Erythroblast (primary cell): ENCODE measurements at places on chromosomes 2 and 18.

- peak; percentile 68 for DNase-seq
Observed at GRCh38 chr18:22169011-22169888, at the start of gene GATA6. Gene GATA6, plus strand, starts transcription at chr18:22169589. Its CDS starts 1,556 bp downstream, at chr18:22171145.

DNA sequence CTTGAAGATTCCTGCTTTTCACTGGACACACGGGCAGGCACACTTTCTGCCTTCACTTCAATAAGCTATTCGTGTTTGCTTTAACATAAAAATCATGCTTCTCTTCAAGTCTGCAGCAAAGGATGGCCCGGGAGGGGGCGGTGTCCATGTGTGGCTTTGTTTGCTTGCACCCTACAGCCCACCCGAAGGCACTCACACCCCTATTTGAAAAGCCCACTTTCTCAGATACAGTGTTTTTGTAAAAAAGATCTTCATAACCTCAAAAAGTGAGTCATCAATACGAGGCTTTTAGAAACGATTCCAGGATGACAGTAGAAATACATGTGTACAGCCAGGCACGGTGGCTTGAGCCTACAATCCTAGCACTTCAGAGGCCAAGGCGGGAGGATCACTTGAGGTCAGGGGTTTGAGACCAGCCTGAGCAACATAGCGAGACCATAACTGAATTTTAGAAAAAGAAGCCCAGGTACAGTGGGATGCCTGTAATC, 36.5 kb upstream of the HPCAL1 start:
- DNase-seq, result no peak

DNA sequence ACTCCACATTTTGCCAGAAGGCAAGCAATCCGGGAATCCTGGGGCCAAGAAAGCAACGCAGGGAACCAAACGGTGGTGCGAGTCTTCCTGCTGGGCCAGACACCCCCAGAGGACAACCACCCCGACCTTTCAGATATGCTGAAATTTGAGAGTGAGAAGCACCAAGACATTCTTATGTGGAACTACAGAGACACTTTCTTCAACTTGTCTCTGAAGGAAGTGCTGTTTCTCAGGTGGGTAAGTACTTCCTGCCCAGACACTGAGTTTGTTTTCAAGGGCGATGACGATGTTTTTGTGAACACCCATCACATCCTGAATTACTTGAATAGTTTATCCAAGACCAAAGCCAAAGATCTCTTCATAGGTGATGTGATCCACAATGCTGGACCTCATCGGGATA, 26.8 kb downstream of the B3GNT2 start:
- no peak for DNase-seq

DNA sequence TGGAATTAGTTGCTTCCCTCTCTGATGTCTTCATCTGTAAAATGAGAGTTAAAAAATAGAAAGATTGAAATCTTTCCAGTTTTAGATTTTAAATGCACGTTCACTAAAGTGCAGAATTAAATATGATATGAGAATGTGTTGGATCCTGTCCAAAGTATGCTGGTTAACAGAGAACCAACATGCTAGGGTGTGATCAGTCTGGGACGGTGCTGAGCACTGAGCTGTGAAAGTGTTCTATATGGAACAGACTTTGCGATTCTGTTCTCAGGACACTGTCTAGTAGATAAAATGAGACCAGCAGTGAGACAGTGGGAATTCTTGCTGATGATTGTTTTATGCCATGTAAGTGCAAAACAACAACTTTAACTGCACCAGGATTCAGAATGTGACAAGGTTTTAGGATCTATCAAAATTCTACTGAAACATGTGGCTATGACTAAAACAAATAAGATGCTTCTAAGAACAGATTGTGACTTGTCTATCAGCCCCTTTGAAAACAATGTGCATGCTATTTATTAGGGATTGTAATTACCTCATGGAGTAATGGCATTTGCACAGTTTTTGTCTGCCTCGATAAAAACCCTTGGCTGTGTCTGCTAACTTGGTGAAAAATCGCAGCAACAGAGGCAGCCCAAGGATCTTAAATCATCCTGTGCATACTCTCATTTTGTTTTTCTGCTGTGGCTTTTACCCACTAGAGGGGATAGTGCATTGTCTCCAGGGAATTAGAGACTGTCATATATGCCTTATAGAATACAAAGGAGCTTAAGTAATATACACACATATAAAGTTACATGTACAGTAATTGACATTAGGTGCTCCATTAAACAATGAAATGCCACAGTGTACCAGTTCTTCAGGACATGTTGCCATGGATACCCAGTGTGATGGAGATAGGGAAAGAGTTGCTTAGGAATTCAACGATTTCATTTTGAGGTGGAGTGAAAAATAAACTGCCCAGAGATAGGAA, 55.1 kb downstream of the MAP3K20 start:
- peak; percentile 11 for DNase-seq

DNA sequence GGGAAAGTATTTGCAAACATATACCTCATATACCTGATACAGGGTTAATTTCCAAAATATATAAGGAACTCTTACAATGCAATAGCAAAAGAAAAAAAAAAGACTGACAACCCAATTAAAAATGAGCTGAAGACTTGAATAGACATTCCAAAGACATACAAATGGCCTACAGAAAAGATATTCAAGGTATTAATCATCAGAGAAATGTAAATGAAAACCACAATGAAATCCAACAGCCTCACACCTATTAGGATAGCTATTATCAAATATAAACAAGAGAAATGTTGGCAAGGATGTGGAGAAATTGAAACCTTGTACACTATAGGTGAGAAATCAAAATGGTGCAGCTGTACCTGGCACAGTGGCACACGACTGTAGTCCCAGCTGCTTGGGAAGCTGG, 25.7 kb downstream of the NR4A2 start:
- DNase-seq, result no peak

DNA sequence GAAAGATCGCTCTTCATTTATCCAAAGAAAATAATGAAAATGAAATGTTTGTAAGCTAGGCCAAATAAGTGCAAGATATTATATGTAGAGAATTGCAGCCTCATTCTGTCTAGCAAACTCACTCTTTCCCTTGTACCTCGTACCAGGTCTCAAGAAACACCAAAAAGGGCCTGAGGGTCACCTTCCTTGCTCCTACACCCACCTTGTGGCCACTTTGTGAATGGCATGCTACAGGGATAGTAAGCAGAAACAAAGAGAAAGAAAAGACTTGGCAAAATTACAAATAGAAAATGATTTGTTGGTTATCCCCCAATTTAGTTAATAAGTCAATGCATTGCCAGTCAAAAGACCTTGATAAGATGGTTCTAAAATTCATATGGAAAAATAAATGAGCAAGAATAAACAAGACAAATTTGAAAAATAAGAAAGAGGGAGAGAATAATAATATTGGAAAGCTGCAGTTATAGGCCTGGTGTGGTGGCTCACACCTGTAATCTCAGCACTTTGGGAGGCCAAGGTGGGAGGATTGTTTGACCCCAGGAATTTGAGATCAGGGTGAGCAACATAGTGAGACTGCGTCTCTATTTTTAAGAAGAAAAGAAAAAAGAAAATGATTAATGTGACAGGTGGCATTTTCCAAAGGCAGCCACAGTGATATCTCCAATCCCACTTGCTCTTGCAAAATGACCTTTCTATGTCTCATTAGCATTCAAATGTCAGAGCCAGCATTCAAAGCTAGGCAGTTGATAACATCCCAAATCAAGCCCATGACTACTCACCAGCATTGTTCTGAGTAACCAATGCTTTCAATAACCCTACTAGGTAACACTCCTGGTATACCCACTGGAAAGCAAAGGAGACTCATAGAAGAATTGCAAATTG, 38.8 kb upstream of the BMP10 start:
- peak; percentile 86 for DNase-seq

- DNase-seq, result peak; percentile 74
Observed at GRCh38 chr2:113173542-113174375, at the start of gene PSD4. Gene PSD4, plus strand, starts transcription at chr2:113173971. Its CDS starts 8,486 bp downstream, at chr2:113182457.

DNA sequence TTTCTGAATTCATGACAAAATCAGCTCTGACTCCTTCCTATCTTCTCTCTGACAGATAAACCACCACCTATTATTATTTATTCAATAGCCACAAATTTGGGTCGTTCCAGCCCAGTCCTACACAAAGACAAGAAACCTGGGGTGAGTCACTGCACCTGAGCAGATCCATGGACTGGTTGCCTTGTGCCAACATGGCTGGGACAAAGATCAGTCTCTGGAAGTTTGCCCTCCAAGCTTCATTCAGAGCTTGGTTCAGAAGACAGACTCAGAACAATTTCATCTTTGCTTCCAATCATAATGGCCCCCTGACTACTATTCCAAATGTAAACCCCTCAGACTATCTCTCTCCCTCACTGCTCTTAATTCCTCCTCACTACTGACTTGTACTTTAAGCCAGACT, 9.6 kb upstream of the EXOC6B start:
- DNase-seq, result no peak

- DNase-seq, result no peak
Observed at GRCh38 chr2:203737360-203737759, 30.9 kb downstream of the CD28 start.

- DNase-seq, result no peak
Observed at GRCh38 chr2:172447811-172448493, 20.6 kb downstream of the ITGA6 start.

GRCh38 chr2:167196461-167197252, 308.4 kb downstream of the XIRP2 start:
- DNase-seq, result no peak

- no peak for DNase-seq
Observed at GRCh38 chr2:138185827-138186226, 221.6 kb downstream of the HNMT start.

GRCh38 chr18:23415515-23415914, 37.6 kb upstream of the RIOK3 start:
- DNase-seq, result peak; percentile 42

- no peak for DNase-seq
Observed at GRCh38 chr2:211516537-211516936, 960.1 kb downstream of the CPS1 start.

DNA sequence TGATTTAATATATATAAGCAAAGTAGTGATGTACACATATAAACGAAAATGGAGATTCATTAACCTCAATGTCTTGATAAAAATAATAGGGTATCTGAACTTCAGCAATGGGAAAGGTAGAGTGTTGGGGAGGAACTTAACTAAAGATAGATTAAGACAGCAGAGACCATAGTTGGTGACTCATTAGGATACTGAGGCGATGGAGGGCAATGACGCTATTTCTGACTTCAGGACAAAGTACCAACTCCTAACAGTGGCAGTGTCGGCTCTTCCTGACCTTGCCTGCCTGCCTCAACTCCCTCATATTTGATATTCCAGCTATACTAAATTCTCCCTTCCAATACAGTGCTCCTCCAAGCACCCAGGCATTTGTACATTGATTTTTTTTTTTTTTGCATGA, 98.6 kb downstream of the CDH2 start:
- no peak for DNase-seq

- no peak for DNase-seq
Observed at GRCh38 chr2:30626397-30626796, 179.4 kb downstream of the LCLAT1 start.

- no peak for DNase-seq
Observed at GRCh38 chr2:212535996-212536816, 2.4 kb downstream of the ERBB4 start.

- DNase-seq, result no peak
Observed at GRCh38 chr2:137893145-137893544, 71.1 kb upstream of the HNMT start.

DNA sequence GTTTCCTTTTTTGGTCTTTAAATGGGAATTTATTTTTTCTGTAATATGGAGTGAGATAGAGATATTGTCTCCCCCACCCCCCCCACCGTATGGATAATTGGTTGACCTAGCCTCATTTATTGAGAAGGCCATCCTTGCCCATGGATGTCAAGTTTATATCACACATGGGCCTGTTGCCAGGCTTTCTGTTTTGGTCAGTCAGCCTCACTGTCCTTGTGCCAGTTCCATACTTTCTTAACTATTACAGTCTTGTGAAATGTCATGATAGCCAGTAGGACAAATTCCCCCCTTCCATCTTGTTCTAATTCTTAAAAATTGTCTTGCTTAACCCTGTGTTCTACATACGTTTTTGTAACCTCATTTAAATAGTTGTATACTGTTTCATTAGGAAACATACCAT, 12.5 kb downstream of the BABAM2 start:
- DNase-seq, result no peak

GRCh38 chr18:13775058-13775457, 48.6 kb downstream of the RNMT start:
- no peak for DNase-seq

DNA sequence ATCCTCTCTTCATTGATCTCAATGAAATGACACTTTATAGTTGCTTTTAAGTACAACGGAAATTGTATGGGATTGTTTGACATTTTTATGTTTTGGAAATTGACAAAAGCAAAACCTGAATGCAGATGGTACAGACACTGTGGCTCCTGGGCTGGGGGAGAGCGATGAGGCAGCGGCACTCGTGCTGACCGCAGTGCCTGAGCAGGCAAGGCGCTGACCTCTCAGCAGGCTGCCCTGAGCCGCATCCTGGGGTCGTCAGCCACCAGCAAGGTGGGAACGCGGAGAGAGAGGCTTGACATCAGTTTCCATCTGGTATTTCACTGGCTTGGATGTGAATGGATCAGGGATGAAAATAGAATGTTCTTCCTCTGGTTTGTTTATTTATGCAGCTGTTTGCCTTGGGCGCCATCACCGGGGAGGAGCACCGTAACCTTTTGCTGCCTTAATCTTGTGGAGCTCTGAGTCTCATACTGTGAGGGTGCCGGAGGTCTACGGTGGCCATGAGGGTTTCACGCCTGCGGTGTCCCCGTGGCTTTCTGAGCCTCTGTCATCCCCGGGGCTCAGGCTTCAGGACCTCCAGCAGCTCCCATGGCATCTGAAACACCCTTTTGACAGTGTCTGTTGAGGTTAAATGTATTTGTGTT, 94.8 kb upstream of the TPO start:
- no peak for DNase-seq

DNA sequence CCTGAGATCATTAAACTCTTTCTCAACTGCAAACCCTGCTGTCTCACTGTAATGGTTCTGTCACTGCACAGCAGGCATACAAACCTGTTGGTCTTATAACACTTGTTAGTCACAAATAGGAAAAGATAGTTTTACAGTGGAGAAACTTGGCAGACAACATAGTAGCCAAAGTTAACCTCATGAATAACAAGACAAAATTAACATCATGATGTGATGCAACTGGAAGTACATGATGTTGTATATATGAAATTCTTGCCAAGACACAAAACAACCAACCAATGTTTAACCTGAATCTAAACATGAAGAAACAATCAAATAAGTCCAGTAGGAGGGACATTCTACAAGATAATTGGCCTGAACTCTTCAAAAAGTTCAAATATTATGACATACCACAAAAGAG, 189.3 kb downstream of the RNF152 start:
- DNase-seq, result no peak

- DNase-seq, result no peak
Observed at GRCh38 chr2:29272311-29272710, 157.1 kb downstream of the CLIP4 start.

GRCh38 chr2:135773917-135774316, 32.3 kb downstream of the UBXN4 start:
- DNase-seq, result no peak
